IPS DF 6.9 (cell line): ENCODE measurements at places on chromosomes 2 and 18.

DNA sequence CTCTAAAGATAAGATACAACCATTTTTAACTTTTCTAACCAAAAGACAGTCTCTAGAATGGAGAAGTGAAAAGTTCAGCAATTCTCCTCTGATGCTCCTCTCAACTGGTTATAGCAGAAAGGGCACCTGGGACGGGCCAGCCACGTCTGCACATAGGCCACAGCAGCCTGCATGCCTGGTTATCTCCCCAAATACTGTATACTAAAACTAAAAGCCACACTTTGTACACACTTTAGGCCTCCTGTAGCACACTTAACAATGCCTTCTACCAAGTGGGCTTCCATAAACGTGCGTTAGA, 179.1 kb downstream of the ANKRD44 start:
- DNase-seq, result no peak
- H3K4me3 ChIP-seq, result no peak overlapping the region
- no peak overlapping the region for H3K27ac ChIP-seq

DNA sequence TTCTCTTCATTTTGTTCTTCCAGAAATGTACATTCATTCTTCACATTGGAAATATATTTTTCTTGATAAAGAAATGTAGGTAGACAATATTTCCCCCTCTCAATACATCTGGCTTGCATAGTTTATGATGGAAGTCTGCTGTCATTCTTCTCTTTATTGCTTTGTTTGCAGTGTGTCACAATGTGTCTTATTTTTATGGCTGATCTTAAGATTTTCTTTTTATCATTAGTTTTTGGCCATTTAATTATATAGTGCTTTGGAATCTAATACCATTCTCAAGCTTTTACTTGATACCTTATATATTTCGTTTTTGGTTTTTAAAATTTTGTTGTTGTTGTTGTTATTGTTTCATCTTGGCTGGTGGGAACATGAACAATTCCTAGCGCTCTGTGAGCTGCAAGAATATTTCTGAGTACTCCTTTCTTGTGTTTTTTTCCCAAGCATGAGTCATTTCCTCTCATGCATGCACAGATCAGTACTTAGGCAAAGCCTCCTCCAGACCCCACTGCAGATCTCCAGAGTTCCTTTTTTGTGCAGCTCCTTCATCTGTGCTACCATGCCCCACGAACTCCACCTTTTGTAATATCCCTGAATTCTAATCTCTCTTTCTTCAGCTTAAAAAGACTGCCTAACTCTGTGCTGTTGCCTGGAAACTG, 13.7 kb upstream of the MMADHC start:
- H3K4me1 ChIP-seq, result no peaks in the 10 kb centered on the region
- H3K27me3 ChIP-seq, result no peaks in the 10 kb centered on the region
- no peak for DNase-seq
- H3K4me3 ChIP-seq, result no peak overlapping the region
- no peak overlapping the region for H3K27ac ChIP-seq

DNA sequence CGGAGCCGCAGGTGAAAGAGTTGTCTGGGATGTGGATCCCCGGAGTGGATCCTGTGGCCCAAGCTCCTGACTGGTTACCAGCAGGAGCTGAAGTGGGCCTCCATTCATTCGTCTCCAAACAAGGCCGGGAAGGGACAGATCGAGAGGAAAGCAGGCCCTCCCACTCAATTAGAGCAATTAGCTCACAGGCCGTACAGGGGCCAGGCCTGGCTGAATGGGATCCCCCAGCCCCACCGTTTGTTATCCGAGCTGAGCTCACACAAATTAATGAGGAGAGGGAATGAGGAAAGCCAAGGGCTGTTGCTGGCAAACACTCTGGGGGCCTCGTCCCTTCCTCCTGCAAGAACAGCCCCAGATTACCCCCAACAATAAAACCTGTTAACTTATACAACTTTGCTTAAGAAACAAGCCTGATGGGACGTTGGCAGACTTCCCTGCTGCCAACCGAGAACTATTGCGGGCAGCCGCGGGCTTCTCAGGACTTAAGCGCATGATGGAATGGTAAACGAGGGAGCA, 338.0 kb downstream of the BCL11A start:
- DNase-seq, result peak; percentile 2
- no peaks in the 10 kb centered on the region for H3K27me3 ChIP-seq
- no peak overlapping the region for H3K27ac ChIP-seq
- H3K36me3 ChIP-seq, result no peaks in the 10 kb centered on the region

DNA sequence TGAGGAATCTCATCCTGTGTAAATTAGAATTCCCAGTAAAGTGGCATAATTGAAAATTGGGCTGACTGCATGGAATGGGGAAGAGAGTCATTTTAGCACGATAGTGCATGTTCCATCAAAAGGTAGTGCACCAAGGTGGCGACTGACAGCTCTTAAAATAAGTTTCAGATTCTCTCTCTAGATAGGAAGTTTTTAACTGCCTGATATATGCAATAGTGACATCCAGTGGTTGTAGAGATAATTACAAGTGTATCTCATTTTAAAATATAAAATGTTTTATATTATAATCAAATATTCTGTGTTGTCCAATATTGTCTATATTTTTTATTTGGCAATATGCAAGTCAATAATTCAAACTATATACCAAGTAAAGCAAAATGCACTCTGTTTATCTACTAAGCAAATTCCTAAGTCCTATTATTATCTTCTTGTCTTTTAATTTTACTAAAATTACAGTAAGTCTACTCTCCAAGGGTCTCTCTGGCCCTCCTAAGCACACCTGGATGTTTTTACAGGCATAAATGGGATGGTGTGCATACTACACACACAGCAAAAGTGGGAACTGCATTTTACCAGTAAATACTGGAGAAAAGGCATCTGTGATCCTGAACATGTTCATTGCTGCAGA, 397.7 kb upstream of the HNRNPA3 start:
- H3K27ac ChIP-seq, result no peak overlapping the region
- no peaks in the 10 kb centered on the region for H3K27me3 ChIP-seq
- DNase-seq, result no peak

GRCh38 chr18:78128004-78128403, 851.6 kb upstream of the SALL3 start:
- H3K27me3 ChIP-seq, result no peaks in the 10 kb centered on the region
- H3K36me3 ChIP-seq, result no peaks in the 10 kb centered on the region
- no peak for DNase-seq
- H3K4me1 ChIP-seq, result no peaks in the 10 kb centered on the region

DNA sequence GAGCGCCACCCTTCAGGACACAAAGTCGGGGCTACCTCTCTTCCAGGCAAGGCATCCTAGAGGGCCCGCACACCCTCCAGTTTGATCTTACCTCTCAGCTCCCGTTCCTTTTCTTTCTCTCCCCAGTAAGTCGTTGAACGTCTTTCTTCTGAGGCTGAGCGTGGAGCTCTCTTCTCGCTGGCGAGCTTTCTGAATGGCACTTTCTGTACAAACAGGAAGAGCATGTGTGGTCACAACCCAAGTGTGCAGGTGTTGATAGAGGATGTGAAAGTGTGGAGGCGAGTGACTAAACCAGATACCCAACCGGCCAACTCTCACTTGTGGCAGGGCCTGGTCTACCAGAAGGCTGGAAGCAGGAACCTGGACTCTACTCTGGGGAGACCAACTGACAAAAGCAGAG, at the start of gene AFF3:
AFF3 (minus strand) TSS at position 198 of the 400 bp plus-strand sequence. CDS start 38,136 bp downstream, outside the sequence.
- no peaks in the 10 kb centered on the region for H3K36me3 ChIP-seq
- H3K4me3 ChIP-seq, result no peak within 1 kb of the TSS
- no peak for DNase-seq
- H3K27ac ChIP-seq, result no peak within 1 kb of the TSS
- no peaks in the 10 kb centered on the region for H3K27me3 ChIP-seq
- no peaks in the 10 kb centered on the region for H3K4me1 ChIP-seq

- no peak overlapping the region for H3K27ac ChIP-seq
- no peaks in the 10 kb centered on the region for H3K27me3 ChIP-seq
- no peaks in the 10 kb centered on the region for H3K36me3 ChIP-seq
- H3K4me1 ChIP-seq, result peaks cover 1% of the 10 kb centered on the region
Observed at GRCh38 chr18:4399929-4400328, 55.2 kb downstream of the DLGAP1 start.

DNA sequence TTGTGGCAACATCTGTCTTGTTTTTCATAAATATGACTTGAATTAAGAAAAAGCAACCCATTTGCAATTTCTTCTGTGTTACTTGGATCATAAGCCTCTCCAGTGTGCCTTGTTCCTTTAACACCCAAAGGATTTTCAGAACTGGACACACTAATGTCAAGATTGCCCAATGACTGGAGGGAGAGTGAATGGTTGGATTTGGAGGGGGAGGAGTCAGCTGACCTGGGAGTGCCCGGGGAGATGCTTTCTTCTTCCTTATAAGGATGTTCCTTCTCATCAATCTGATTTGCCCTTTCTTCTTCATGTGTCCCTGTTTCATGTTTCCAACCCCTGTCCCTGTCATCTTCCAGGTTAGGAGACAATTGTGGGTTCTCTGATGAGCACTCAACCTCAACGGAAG, 48.8 kb downstream of the ALPK2 start:
- H3K4me3 ChIP-seq, result no peak overlapping the region
- H3K4me1 ChIP-seq, result peaks cover 7% of the 10 kb centered on the region; the same call in 1 of the 2 replicates
- no peaks in the 10 kb centered on the region for H3K27me3 ChIP-seq
- no peak for DNase-seq
- H3K36me3 ChIP-seq, result no peaks in the 10 kb centered on the region

- H3K4me1 ChIP-seq, result no peaks in the 10 kb centered on the region
- H3K36me3 ChIP-seq, result no peaks in the 10 kb centered on the region
- H3K4me3 ChIP-seq, result no peak overlapping the region
- no peak overlapping the region for H3K27ac ChIP-seq
Observed at GRCh38 chr2:67566285-67566684, 169.2 kb downstream of the ETAA1 start.

DNA sequence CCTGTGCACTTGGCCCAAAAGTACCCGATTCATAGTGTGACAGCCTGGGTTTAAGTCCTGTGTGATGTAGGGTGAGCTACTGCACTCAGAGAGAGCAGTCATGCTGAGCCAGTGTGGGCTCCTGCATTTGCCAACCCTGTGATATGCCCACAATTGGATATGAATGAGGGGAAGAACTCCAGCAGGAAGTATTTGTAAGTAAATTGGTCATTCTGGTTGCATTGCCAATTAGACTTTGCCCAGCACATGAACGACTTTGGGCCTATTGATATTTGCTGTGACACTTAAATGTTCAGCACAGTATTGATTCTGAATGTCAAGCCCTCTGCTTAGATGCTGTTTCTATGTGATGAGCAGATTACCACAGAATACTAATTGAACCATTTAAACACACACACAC, 570.9 kb downstream of the PIK3C3 start:
- no peak for DNase-seq
- H3K36me3 ChIP-seq, result no peaks in the 10 kb centered on the region
- H3K4me1 ChIP-seq, result no peaks in the 10 kb centered on the region
- no peaks in the 10 kb centered on the region for H3K27me3 ChIP-seq
- no peak overlapping the region for H3K4me3 ChIP-seq
- no peak overlapping the region for H3K27ac ChIP-seq

- H3K4me1 ChIP-seq, result no peaks in the 10 kb centered on the region
- no peaks in the 10 kb centered on the region for H3K27me3 ChIP-seq
- H3K4me3 ChIP-seq, result no peak overlapping the region
- H3K27ac ChIP-seq, result no peak overlapping the region
Observed at GRCh38 chr2:11473659-11474433, 7.9 kb upstream of the E2F6 start.
